LNCaP clone FGC (cell line): ENCODE measurements at places on chromosomes 13 and 19.

DNA sequence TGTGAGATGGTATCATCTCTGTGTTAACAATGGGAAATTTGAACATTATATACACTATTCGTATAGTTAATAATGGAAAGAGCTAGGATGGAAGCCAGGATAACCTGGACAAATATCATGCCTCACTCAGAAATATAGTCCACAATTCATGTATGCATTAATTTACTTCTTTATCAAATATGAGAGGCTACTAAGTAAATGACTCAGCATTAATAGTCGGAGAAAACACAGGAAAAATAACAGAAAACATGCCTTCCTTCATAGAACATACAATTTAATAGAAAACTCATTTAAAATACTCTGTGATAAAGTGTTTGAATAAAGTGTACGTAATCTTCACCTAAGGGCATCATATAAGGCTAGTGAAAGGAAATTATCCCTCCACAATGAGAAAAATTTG lies 383.4 kb upstream of the SLITRK5 start:
- DNase-seq, result no peak

- DNase-seq, result no peak
These were observed 50.6 kb downstream of the HSPH1 start for GRCh38 chr13:31111136-31111535.

- DNase-seq, result no peak
These were observed 1027.3 kb downstream of the UQCRFS1 start for GRCh38 chr19:28185646-28186045.

DNA sequence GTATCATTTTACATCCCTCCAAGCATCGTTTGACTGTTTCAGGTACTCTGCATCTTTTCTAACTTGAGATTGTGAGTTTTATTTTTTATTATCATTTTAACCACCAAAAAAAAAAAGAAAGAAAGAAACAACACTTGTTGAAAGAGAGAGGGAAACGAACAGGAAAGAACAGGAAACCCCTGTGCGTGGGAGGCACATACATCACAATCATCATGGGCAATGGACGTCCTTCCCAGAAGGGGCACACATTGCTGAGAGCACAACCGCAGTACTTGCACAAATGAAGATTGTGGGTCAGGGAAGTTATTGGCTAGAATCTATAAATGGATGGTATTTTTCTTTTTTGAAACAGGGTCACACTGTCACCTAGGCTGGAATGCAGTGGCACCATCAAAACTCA lies 1.7 kb downstream of the CLC start:
- no peak for DNase-seq

- DNase-seq, result no peak
These were observed 39.9 kb downstream of the ELF1 start for GRCh38 chr13:40979232-40979631.

GRCh38 chr19:15418231-15418578 lies 583 bp downstream of the AKAP8L start:
- no peak for DNase-seq

GRCh38 chr13:93951108-93951507 lies 528.4 kb downstream of the DCT start:
- no peak for DNase-seq

GRCh38 chr13:113555141-113555540 lies 29.4 kb upstream of the TFDP1 start:
- no peak for DNase-seq

DNA sequence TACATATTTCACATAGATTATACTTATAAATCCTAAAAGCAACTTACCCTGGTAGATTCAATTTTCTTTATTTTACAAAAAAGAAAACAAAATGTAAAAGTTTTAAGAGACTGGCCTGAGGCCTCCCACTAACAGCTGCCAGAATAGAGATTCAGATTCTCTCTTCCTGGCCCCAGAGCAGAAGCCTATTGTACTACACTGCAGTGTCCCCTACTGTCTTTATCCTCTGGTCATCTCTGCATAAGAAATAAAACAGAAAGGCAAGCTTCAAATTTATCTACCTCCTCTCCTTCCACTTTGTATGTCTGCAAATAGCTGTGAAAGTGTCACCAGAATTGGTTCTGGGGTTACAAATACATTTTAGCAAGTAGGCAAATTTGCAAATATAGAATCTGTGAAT lies 1004.1 kb upstream of the PCDH9 start:
- DNase-seq, result no peak
